ENCODE measurements at places on chromosomes 11 and 22.

GRCh38 chr11:71437879-71438278 lies 10.3 kb downstream of the DHCR7 start:
- no peak for DNase-seq

- no peak for DNase-seq
Observed at GRCh38 chr22:48707763-48708557, 1119.7 kb downstream of the BRD1 start.

DNA sequence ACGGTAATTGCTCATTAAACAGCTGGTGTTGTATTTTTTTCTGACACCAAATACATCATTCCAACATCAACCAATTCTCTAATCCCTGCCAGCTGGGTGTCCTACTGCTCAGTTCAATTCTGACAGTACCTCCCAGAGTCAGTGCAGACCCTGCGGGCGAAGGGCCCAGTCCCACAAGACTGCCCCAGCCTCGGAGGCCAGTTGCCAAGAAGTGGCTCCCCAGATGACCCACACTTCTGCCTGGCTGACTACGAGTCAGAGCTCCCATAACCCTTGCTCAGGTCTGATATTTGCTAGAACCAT lies 147.2 kb downstream of the CTTN start:
- no peak for DNase-seq

DNA sequence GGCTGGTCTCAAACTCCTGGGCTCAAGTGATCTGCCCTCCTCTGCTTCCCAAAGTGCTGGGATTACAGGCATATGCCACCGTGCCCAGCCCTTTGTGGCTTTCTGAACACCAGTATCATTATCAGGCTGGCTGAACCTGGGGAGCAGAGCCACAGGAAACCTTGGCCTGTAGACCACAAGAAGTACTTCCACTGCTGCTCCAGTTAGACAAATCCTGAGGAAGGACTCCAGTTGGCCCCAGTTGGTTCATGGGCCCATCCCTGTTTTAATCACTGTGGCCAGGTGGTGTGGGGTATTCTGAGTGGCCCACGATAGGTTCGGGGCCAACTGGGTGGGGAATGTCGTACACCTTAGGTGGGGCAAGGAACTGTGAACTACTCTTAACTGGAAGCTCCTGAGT lies 5.5 kb upstream of the DUSP18 start:
- DNase-seq: no peak

- DNase-seq: no peak
Observed at GRCh38 chr11:13718394-13718793, 49.9 kb downstream of the FAR1 start.

GRCh38 chr11:132913295-132913694 lies 619.0 kb downstream of the OPCML start:
- DNase-seq: no peak

DNA sequence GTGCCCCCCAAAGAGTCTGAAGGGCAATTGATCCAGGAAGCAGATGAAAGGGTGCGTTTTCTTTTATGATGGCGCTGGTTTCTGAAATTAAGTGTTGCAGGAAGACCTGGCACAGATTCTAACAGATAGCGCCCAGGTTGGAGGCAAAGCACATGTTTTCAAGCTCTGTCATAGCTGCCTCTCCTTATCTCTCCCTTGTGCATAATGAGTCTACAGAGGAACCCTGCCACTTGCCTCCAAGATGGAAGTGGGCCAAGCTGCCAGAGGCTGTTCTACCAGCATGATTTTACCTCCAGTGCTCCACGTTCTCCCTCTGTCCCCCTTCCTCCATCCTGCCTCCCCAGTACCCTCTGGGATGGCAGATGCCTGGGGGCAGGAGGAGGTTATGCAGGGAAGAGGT lies 30.0 kb upstream of the TLCD5 start:
- DNase-seq: peak; percentile 36

DNA sequence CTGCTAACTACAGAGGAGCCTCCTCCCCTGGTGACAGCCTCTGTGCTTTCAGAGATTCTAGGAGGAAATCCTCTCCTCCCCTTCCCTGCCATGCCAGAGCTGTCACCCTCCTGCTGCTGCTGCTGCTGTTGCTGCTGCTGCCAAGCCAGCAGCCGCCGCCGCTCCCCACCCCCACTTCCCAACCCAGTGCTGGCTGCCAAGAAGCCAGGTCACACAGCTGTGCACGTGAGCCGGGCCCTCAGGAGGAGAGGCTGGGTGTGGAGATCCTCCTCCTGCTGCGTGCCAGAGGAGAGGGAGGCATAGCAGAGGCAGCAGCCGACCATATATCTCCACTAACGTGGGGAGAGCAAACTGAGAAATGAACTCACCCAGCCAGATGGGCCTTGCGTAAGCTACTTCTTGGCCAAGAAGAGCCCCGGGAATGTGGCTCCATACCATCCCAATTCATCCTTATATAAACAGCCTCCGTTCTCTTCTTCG lies 12.4 kb downstream of the CRY2 start:
- peak; percentile 98 for DNase-seq

DNA sequence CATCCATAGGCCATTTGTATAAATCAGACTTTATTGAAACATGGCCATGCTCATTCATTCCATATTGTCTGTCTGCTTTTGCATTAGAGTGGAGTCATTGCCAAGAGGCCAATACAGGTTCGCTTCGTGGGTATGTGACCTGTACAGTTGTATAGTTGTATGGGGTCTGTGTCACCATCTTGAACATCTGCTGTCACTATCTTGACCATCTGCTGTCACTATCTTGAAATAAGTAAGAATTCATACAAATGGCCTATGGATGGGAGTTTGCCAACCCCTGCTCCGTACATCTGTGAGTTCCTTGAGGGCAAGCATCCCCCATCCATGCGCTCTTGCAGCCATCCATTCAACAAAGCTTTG lies 44.4 kb upstream of the ANO1 start:
- no peak for DNase-seq

- DNase-seq: no peak
Observed at GRCh38 chr11:120233207-120233803, 6.6 kb upstream of the POU2F3 start.

GRCh38 chr22:42926104-42926503 lies 69.0 kb upstream of the ARFGAP3 start:
- DNase-seq: no peak

GRCh38 chr22:45968003-45968650 lies 8.8 kb downstream of the WNT7B start:
- no peak for DNase-seq

DNA sequence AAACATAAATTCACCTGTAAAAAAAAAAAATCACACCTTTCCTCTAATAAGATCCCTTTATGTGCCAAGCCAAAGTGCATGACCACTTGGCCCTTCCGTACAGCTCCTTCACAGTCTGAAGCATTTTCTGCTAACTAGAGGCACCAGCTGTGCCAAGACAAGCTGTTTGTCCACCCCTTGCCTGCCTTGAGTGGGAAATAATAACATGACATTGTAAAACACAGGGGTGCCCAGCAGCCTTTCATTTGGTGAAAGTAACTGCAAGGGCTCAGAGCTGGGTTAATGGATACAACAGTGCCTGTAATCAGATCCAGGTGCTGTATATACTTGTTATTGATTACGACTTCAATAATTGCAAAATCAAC lies 59.2 kb downstream of the DDIAS start:
- no peak for DNase-seq

DNA sequence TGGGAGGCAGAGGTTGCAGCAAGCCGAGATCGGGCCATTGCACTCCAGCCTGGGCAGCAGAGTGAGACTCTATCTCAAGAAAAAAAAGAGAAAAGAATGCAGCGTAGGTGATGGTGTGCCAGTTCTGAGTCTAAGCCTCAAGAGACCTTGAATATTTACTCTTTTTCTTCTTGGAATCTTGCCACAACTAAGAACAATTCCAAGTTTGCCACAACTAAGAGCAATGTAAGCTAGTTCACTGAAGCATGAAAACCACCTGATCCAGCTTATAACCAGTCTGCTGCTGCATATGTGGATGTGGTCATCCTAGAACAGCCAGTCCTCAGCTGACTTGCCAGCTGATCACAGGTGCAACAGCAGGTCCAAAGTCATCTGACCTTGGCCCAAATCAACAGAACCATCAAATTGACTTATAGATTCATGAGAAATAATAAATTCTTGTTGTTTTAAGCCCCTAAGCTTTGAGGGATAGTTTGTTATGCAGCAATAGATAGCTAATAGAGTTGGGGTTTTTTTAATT lies 25.4 kb upstream of the SEZ6L start:
- no peak for DNase-seq

- no peak for DNase-seq
Observed at GRCh38 chr11:110522471-110522870, 92.7 kb downstream of the FDX1 start.

GRCh38 chr11:67366546-67366945 lies 6.9 kb downstream of the CLCF1 start:
- peak; percentile 68 for DNase-seq

- no peak for DNase-seq
Observed at GRCh38 chr11:17743026-17743807, 8.6 kb downstream of the KCNC1 start.

- no peak for DNase-seq
Observed at GRCh38 chr11:2153581-2154194, 7.3 kb downstream of the INS start.

DNA sequence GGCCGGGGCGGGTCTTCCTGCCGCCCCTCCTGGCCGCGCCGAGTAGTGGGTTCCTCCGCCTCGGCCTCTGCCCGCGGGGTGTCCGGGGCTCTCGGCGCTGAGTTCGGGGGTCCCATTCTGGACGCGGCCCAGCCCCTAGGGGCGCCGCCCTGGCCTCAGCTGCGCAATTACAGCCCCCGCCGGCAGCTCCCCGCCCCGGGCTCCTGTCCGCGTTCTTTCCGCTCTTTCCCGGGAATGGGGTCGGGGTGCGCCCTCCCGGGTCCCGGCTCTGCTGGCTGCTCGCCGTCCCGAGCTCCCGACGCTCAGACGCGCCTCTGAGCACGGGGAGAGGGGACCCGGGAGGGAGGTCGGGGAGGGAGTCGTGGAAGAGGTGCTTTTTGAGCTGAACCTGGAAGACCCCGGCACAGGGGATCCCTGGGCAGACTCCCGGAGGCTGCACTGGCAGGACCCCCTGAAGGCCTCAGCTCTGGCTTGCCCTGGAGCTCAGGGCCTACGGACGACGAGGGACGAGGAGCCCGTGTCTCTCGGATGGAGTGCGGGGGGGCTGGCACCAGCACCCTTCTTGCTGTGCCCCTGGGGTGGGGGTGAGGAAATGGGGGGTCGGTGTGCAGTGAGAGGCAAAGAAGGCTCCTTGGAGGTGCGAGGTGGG lies 558 bp downstream of the TSPAN4 start:
- DNase-seq: no peak

- DNase-seq: no peak
Observed at GRCh38 chr11:18449251-18449650, 6.4 kb upstream of the LDHAL6A start.

- DNase-seq: no peak
Observed at GRCh38 chr11:2270322-2271076, at the start of gene ASCL2. ASCL2 (minus strand) TSS chr11:2270588; CDS start chr11:2270332, 256 bp downstream.

DNA sequence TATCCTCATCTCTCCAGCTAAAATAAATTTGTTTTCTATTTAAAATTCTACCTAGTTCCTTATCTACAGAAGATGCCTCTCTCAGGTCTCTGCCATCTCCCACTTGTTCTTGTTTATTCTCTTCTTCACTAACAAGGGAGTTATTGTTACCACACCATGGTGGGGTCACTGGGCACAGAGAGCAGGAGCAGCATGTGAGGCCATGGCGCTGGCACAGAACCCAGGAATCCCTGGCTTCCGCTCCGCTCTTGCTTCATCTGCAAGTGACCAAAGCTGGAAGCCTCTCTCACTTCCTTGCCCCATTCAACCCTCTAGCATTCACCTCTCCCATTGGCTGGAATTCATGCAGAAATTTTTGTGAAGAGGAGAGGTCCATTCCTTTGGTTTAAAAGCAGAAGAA lies 190.7 kb upstream of the NCAM1 start:
- DNase-seq: no peak

- no peak for DNase-seq
Observed at GRCh38 chr11:95325777-95326258, 94.8 kb upstream of the SESN3 start.

- DNase-seq: peak; percentile 87
Observed at GRCh38 chr22:23539135-23539838, 40.8 kb downstream of the IGLL1 start.

GRCh38 chr11:132988411-132988810 lies 543.9 kb downstream of the OPCML start:
- DNase-seq: no peak

GRCh38 chr11:72890881-72891280 lies 76.7 kb downstream of the ATG16L2 start:
- no peak for DNase-seq

GRCh38 chr11:94770563-94771120 lies 2.5 kb downstream of the AMOTL1 start:
- no peak for DNase-seq

- DNase-seq: no peak
Observed at GRCh38 chr11:116517584-116517983, 255.2 kb downstream of the BUD13 start.

DNA sequence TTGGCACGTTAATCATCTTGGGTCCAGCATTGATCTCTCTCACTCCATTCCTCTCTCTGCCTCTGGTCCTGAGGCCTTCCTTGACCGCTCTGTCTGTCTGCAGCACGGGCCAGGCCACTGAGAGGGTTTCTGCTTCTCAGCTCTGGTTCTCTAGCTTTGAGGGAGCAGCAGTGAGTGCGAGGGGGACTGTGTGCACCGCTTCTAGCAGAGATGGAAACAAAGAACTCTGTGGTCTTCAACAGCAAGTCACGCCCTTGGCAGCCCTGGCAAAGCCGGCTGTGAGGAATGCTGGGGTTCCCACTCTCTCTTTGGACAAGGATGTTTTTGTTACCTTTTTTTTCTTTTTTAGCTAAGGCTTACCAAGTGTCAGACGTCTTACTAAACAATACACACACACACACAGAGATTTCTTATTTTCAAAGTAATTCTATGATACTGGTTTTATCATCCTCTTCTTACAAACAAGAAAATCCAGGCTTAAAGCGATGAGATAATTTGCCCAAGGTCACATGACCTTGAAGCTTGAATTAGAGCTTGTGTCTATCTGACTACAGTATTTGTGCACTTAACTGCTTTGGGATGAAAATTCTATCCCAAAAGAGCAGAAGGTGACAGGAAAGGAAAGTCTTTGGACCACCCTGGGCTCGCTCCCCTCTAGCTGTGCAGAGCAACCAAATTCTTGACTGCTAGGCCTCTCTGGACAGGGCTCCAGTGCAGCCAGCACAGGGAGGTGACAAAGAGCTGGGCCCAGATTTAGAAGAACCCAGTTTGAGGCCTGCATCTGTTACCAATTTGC lies 293.2 kb downstream of the NTM start:
- no peak for DNase-seq
